Astrocyte (in vitro differentiated cells and primary cell): ENCODE measurements at places on chromosomes 16 and 17.

DNA sequence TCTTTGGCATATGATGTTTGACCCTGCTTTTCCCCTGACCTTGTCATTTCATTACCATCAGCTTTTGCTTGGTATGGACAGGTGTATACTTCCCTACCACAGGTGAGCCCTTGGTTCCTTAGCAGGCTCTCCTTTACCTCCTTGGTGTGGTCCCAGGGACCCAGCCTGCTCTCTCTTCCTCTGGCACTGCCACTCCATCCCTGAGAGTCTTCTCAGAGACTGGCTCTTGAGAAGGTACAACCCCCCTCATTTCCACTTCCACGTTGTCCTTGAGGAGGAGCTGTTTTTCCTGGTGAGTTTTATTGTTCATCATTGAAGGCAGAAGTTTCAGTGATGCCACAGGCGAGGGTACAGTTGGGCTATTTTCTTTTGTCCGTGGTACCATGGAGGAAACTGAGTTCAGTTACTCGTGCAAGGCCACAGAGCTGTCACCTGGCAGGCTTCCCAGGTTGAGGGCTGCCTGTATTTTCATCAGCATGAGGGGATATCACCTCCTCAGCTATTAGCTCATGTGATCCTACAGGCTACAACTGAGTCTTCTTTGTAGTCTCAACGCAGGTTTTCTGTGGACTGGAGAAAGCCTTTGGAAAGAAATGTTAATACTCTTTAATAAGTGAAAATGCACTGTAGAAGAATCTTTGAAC lies 52.3 kb downstream of the MSI2 start:
- no peak overlapping the region for H3K27ac ChIP-seq
- H3K4me3 ChIP-seq, result no peak overlapping the region
- no peaks in the 10 kb centered on the region for H3K4me1 ChIP-seq
- no peak for DNase-seq
- H3K36me3 ChIP-seq, result no peaks in the 10 kb centered on the region

DNA sequence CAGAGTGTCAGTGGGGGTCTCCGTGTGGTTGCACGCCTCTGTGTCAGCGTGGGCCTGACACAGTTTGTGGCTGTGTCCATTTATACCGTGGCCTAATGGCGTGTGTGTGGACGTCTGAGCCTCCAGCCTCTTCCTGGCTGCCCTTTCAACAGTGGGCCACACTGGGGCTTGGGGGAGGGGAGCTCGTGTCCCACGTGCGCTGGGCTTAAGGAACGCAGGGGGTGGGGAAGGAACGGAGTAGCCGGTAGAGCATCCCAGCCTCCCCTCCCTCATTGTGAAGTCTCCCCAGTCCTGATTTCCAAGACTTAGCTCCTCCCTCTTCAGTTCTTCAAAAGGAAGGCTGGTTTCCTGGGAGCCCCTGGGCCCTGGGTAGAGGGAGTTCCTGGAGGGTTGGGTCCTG lies 9.5 kb upstream of the HES7 start:
- no peak overlapping the region for H3K27ac ChIP-seq
- no peaks in the 10 kb centered on the region for H3K36me3 ChIP-seq
- H3K27me3 ChIP-seq, result no peaks in the 10 kb centered on the region

GRCh38 chr17:62999736-63000135 lies 33.7 kb downstream of the TANC2 start:
- no peak overlapping the region for H3K4me3 ChIP-seq
- H3K27me3 ChIP-seq, result no peaks in the 10 kb centered on the region
- H3K36me3 ChIP-seq, result no peaks in the 10 kb centered on the region
- no peak overlapping the region for H3K27ac ChIP-seq
- no peak for DNase-seq

- peak; percentile 65 for DNase-seq
- no peaks in the 10 kb centered on the region for H3K27me3 ChIP-seq
- no peak overlapping the region for H3K27ac ChIP-seq
- no peaks in the 10 kb centered on the region for H3K36me3 ChIP-seq
- no peak overlapping the region for H3K4me3 ChIP-seq
Observed at GRCh38 chr17:75194879-75195278, 10.6 kb upstream of the NUP85 start.

DNA sequence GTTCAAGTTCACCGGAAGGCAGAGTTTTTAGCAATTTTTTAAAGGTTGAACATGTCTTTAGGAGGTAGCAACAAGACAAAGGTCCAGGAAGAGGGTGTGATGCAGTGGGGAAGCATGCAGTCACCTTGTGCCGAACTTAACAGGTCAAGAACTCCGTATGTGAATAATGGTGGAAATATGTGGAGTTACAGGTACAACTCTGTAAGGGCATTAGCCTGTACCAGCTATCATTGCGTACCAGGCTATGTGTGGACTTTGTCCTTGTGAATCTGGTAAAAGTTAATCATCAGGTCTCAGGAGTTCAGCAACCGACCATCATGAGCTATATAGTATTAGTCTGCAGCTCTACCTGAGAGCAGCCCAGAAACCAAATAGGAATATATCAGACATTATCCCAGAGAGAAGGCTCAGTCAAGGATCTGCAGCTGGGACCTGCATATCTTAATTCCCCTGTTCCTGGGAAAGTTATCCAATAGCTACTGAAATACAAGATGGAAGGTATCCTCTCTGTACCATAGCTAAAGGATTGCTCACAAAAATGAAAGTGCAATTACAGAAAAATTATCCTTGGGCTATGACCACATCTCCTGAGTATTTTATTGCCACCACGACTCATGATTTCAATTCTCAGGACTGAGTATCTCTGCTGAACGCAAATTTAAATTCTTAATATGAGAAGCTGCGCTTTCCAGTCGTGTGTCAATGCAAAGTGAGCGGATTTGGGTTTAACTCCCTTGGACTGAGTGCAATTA lies 469.3 kb downstream of the CDH13 start:
- peak; percentile 44 for DNase-seq
- H3K27me3 ChIP-seq, result no peaks in the 10 kb centered on the region
- H3K4me1 ChIP-seq, result peaks cover 5% of the 10 kb centered on the region
- H3K4me3 ChIP-seq, result no peak overlapping the region
- H3K36me3 ChIP-seq, result no peaks in the 10 kb centered on the region

DNA sequence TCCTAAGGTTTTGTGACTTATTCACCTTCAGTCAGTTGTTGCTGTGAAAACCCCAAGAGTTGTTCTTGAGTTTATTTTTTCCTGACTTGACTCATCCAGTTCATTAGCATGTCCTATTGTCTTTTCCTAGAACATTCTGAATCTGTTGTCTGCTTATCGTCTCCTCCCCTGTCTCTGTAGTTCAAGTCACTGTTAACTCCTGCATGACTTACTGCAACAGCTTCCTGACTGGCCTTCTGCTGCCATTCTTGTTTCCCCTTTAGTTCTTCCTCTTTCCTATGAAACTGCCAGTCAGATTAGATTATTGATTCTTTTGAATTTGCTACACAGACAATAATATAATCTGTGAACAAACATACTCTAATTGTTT lies 161.5 kb downstream of the FTO start:
- H3K4me3 ChIP-seq, result no peak overlapping the region
- no peaks in the 10 kb centered on the region for H3K36me3 ChIP-seq
- peaks cover 18% of the 10 kb centered on the region for H3K4me1 ChIP-seq
- DNase-seq, result peak; percentile 61
- H3K27ac ChIP-seq, result peak overlapping the region; percentile 53
- H3K27me3 ChIP-seq, result no peaks in the 10 kb centered on the region

GRCh38 chr17:39736319-39737165 lies 1.2 kb upstream of the GRB7 start:
- H3K36me3 ChIP-seq, result no peaks in the 10 kb centered on the region
- H3K27me3 ChIP-seq, result peaks cover 9% of the 10 kb centered on the region
- H3K4me1 ChIP-seq, result peaks cover 25% of the 10 kb centered on the region
- no peak for DNase-seq
- H3K4me3 ChIP-seq, result no peak overlapping the region

DNA sequence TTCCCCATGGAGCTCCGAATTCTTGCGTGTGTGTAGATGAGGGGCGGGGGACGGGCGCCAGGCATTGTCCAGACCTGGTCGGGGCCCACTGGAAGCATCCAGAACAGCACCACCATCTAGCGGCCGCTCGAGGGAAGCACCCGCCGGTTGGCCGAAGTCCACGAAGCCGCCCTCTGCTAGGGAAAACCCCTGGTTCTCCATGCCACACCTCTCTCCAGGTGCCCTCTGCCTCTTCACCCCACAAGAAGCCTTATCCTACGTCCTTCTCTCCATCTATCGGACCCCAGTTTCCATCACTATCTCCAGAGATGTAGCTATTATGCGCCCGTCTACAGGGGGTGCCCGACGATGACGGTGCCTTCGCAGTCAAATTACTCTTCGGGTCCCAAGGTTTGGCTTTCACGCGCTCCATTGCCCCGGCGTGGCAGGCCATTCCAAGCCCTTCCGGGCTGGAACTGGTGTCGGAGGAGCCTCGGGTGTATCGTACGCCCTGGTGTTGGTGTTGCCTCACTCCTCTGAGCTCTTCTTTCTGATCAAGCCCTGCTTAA lies 617 bp upstream of the SENP3 start:
- no peaks in the 10 kb centered on the region for H3K27me3 ChIP-seq
- peak overlapping the region; percentile 73 for H3K27ac ChIP-seq
- H3K4me1 ChIP-seq, result peaks cover 25% of the 10 kb centered on the region
- peak; percentile 53 for DNase-seq

DNA sequence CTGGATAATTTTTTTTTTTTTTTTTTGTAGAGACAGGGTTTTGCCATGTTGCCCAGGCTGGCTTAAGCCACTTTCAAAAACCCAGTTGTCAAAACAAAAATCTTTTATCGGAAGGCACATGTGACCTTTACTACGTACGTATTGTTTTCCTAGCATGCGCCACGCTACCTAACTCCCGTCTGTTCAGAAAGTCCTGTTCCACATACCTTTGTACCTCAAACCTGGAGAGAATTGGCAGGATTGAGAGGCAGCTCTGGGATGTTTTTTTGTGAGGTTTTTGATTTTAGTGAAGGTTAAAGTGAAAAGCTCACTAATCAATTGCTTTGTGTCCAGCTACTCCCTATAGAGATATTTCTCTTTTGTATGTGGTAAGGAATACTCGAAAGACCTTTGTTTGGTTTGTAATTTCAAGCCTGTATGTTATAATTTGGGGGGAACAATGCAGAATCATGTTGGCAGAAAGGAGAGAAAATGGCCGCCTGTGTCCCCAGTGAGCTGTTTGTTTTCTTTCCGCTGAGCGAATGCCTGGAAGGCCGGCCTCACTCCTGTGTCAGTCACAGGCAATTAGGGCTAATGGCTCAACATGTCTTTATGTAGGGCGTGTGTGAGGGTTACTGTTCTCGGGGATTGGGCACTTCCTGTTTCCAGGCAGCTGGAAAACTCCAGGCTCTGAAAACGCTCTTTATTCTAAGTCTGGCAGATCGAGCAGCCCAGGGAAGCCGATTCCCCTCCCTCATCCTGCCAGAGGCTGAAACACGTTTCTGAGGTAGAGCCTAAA lies 60.8 kb upstream of the CLEC18A start:
- peaks cover 7% of the 10 kb centered on the region for H3K4me1 ChIP-seq
- H3K4me3 ChIP-seq, result no peak overlapping the region
- H3K27ac ChIP-seq, result no peak overlapping the region
- peaks cover 9% of the 10 kb centered on the region for H3K36me3 ChIP-seq

- no peak overlapping the region for H3K4me3 ChIP-seq
- no peaks in the 10 kb centered on the region for H3K27me3 ChIP-seq
- DNase-seq, result no peak
- H3K36me3 ChIP-seq, result no peaks in the 10 kb centered on the region
- no peak overlapping the region for H3K27ac ChIP-seq
Observed at GRCh38 chr17:81192386-81193050, 26.5 kb upstream of the AATK start.

GRCh38 chr17:32265192-32265923 lies at the start of gene RHBDL3:
Gene RHBDL3 (plus strand): TSS chr17:32265832. CDS start chr17:32266190, 358 bp downstream.
- no peaks in the 10 kb centered on the region for H3K36me3 ChIP-seq
- peaks cover 12% of the 10 kb centered on the region for H3K4me1 ChIP-seq
- H3K27ac ChIP-seq, result no peak within 1 kb of the TSS
- DNase-seq, result no peak
- peak within 1 kb of the TSS; percentile 37 for H3K4me3 ChIP-seq

DNA sequence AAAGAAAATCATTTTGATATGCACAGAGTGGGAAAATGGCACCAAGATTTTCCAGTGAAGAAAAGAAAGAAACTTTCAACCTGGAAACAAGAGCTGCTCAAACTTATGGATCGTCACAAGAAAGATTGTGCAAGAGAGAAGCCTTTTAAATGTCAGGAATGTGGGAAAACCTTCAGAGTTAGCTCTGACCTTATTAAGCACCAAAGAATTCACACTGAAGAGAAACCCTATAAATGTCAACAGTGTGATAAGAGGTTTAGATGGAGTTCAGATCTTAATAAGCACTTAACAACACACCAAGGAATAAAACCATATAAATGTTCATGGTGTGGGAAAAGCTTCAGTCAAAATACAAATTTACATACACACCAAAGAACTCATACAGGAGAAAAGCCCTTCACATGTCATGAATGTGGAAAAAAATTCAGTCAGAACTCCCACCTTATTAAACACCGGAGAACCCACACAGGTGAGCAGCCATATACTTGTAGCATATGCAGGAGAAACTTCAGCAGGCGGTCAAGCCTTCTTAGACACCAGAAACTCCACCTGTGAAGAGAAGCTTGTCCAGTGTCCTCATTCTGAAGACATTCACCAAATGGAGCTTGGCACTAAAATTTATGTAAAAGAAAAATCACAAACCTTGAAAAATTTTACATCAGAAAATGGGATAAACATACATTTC lies 12.2 kb downstream of the ZNF75A start:
- peaks cover 47% of the 10 kb centered on the region for H3K36me3 ChIP-seq
- H3K27ac ChIP-seq, result no peak overlapping the region
- no peak overlapping the region for H3K4me3 ChIP-seq
- no peaks in the 10 kb centered on the region for H3K27me3 ChIP-seq

DNA sequence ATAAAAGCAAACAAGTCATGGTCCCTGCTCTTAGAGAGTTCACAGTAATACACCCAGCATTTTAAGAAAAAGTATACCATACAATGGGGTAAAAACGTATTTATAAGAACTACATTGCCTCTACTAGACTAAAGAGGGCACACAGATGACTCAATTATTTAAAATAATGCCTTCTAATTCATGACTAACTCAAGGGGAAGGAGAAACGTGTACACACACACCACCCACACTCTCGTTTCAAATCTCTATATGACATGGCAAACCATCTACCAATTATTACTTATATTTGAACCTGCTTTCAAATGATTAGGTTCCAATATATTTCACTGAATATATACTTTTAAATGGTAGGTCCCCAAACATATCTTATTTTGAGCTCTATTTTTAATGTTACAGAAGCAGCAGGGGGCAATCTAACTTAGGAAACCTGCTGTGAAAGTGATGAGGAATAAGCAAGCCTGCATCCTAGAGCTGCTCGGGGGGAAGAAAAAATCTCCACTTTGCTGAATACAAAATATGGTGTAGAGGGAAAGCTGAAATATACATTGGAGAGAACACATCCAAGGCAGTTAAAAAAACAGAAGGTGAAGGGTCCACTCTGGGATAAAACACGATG lies 232.4 kb upstream of the PSMD7 start:
- no peak overlapping the region for H3K4me3 ChIP-seq
- no peak for DNase-seq
- H3K27me3 ChIP-seq, result no peaks in the 10 kb centered on the region
- H3K27ac ChIP-seq, result no peak overlapping the region
- H3K4me1 ChIP-seq, result no peaks in the 10 kb centered on the region
- no peaks in the 10 kb centered on the region for H3K36me3 ChIP-seq

GRCh38 chr16:3283543-3284447 lies 504 bp downstream of the ZNF263 start:
- peaks cover 20% of the 10 kb centered on the region for H3K4me1 ChIP-seq
- peak overlapping the region; percentile 100 for H3K27ac ChIP-seq
- peaks cover 15% of the 10 kb centered on the region for H3K36me3 ChIP-seq
- DNase-seq, result no peak

- H3K27me3 ChIP-seq, result no peaks in the 10 kb centered on the region
- no peak for DNase-seq
- H3K4me1 ChIP-seq, result peaks cover 50% of the 10 kb centered on the region
- H3K27ac ChIP-seq, result peak overlapping the region; percentile 66
Observed at GRCh38 chr17:76528528-76529223, 8.8 kb downstream of the CYGB start.
